ENCODE measurements at places on chromosomes 16 and 17.

DNA sequence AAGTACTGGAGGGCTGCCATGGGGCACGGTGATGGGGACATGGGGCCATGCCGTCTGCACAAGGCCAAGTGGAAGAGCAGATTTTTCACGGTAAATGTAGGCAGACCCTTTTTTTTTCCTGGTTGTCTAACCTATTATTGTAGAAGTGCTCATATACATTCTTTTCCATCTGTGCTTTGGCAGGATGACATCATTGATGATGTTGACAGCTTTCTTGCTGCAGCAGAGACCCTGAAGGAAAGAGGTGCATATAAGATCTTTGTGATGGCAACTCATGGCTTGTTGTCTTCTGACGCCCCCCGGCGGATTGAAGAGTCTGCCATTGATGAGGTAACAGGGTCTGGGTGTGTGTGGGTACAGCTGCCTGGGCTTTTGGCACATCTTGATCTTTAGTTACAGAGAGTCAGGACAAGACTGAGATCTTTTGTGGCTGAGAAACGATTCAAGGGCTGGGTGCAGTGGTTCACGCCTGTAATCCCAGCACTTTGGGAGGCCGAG lies 23.3 kb upstream of the SLC5A10 start:
- no peak for DNase-seq

DNA sequence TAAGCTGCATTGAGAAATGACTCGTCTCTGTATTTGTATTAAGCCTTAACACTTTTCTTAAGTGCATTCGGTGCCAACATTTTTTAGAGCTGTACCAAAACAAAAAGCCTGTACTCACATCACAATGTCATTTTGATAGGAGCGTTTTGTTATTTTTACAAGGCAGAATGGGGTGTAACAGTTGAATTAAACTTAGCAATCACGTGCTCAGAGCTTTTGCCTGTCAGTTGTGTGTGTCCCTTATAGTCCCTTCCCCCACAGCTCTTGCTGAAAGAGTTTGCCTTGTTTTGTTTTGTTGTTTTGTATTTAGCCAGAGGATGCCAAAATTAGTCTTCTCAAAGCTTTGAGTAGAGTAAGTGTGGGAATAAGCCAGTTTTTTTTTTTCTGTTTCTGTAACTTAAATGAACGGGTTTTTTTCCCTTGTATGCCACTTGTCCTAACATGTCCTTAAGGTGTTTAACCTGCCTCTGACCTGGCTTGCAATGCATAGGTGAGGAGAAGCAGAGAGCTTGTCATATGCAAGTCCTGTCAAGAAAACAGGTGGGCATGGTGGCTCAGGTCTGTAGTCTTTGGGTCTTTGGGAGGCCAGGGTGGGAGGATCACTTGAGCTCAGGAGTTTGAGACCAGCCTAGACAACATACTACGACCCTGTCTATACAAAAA lies 4.6 kb upstream of the MAPK8IP3 start:
- DNase-seq: no peak

GRCh38 chr17:55442462-55442861 lies 20.8 kb upstream of the MMD start:
- no peak for DNase-seq

- DNase-seq: no peak
Observed at GRCh38 chr17:68854452-68854851, 100.7 kb downstream of the ABCA8 start.

DNA sequence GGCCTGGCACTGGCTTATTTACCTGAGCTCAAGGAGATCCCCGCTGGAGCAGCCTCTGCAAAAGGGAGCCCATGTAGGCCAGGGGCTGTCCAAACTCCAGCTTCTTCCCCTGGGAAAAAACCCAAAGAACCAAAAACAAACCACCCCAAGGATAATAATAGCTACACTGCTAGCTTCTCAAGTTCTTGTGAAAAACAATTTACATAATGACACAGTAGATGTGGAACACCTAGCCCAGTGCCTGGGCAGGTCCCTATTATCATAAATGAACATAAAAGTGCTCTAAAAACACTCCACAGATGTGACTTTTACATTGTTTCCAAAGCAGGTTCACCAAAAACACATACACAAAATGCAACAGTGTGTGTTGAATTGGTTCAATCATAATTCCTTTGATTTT lies 27.3 kb downstream of the CENPV start:
- no peak for DNase-seq

Measured in thoracic aorta (tissue), 2 donors.